ENCODE measurements at places on chromosomes 16 and 17.

DNA sequence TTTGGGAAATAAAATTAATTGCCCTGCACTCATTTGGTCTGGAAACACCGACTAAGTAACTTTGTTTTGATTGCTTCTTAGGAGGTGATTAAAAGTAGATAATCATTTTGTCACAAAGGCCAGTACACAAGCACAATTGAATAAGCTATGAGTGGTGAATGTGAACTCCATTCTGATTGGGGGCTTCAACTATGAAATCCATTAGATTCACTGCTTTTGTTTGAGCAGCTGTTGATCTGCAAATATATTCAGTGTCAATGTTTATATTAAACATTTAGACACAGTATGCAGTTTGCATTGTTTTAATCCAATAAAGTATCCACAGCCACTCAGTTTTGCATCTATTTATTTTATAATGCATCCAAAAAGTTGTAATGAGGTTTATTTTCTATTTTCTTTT lies 817.5 kb downstream of the CDH11 start:
- no peak for DNase-seq

GRCh38 chr17:7573324-7574080 lies 5.9 kb upstream of the CD68 start:
- DNase-seq = peak; percentile 95

GRCh38 chr17:67613961-67614360 lies 103.8 kb upstream of the NOL11 start:
- no peak for DNase-seq

DNA sequence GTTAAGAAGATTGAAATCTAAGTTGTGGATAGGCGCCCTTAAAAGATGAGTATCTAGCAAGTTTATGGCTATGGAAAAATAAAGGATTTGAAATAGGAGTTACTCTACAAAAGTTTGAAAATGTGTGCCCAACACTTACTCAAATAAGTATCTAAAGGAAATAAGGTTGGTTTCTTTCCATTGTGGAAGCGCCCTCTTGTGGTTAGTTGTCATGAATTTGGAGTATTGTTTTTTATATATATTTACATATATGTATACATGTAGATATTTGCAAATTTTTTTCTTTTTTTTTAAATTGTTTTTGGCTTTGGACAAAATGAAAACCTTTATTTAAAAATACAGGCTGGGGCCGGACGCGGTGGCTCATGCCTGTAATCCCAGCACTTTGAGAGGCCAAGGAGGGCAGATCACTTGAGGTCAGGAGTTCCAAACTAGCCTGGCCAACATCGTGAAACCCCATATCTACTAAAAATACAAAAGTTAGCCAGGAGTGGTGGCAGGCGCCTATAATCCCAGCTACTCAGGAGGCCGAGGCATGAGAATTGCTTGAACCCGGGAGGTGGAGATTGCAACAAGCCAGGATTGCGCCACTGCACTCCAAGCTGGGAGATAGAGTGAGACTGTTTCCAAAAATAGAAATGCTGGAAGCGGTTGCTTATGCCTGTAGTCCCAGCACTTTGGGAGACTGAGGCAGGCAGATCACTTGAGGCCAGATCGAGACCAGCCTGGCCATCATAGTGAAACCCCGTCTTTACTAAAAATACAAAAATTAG lies 24.0 kb upstream of the VPS4A start:
- DNase-seq = no peak

- DNase-seq = peak; percentile 90
These were observed 26.9 kb upstream of the LITAF start for GRCh38 chr16:11613381-11614303.
